ENCODE measurements at places on chromosomes 1 and 21.

DNA sequence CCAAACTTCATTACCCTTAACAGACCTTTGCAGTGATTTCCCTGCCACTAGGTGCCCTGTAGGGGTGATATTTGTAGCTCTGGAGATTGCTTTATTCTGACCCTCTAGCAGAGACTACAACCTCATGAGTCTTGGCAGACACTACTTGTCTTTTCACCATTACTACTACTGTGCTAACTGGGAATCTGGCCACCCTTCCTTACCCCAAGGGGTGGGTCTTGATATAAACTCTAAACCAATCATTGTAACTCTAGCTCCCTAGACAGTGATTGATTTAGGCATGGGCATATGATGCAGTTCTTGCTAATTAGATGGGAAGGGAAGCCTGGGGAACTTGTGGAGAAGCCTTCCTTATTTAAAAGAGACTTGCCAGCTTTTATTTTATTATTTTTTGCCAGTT is 3.9 kb downstream of the KPNA6 start:
- DNase-seq = no peak

DNA sequence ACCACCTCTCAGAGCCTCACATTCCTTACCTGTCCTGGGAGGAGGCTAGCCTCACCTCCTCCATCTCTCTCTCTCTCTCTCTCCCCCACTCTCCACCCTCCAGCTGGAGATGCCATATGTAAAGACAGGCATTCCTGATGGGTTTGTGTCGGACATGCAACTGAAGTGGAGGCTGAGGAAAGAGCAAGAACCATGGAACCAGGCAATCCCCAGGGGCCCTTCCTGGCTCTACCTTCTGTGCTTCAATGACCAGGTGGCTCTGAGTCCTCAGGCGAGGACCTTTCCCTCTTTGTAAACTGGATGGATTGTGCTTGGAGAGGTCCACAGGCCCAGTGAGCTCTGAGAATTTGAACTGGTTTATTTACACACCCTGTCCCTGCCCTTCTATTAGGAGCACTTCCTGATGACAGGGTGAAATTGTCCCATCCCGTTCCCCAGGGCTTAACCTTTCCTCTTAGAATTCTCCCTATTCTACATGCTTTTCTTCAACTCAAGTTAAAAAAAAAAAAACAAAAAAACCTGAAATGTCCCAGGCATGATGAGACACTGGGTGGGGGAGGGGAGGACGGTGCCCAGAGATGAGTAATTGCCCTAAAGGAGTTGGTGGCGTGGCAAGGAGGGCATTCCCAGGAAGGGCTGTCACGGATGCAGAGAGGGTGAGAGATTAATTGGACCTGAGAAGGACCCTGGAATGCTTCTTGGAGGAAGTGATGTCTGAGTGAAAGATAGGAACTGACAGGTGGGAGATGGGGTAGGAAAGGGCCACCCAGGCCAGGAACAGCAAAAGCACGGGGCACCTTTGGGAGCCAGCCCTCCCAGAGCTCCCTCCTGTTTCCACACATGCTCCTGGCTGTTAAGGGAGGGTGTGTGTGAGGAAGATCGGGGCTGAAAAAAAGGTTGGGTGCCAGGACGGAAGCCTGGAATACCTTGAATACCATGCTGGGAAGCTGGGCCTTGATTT is 50.2 kb upstream of the WASF2 start:
- DNase-seq = no peak

DNA sequence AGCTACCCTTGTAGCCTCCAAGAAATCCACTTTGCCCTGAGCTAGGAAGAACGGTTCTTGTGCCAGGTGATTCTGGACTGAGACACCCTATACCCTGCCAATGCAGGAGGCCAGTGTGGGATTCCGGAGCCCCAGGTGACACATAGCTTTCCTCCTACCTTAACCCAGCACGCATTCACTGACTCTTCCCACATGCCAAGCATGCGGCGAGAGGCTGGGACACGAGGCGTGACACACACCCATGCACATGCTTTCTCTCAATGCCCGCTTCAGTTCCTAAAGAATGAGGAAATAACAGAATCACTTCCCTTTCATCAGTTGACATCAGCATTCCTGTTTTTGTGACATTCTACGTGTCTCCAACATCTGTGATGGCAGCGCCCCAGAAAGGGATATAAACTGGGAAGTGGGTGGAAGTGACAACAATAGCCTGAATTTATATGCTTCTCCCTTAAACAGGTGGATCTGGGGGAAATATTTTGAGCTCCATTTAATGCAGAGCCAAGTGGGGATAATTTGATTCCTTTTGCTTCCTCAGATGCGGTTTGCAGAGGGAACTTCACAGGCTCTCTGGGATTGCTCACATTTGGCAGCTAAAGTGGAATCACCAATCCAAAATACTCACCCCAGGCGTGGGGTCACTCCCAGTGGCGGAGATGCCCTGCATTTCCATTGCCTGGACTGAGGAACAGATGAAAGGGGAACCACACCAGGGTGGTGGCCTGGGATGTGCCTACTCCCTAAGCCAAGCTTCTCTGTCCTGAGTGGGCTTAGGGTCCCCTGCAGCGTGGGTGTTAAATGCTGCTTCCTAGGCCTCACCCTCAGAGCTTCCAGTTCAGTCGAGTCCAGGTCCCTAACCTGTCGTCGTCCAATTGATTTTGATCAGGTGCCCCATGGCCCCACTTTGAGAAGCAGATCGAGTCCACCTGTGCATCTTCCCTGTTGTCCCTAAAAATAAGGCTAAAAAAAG is 445.1 kb downstream of the SIPA1L2 start:
- DNase-seq = no peak

DNA sequence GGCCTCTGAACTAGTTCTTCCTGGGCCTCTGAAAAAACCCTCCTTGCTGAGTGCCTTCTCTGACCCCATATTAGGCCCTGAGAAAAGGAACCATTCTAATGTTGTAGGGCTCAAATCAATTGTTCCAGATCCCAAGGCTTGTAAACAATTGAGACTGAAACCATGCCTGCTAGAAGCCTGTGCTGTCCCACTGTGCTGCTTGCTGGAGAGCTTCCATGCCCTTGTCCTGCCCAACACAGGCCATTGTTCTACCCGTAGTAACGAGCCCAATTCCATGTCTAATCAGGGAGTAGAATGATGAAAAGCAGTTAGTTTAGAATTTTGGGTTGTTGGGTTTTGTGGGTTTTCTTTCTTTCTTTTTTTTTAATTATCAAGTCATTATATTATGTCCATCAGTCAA is 47.4 kb downstream of the ZNF281 start:
- no peak for DNase-seq

- peak; percentile 99 for DNase-seq
Measured at GRCh38 chr1:119140177-119141019, at the start of gene WARS2. WARS2 (minus strand) TSS chr1:119140653; CDS start chr1:119140644, 9 bp downstream.

- DNase-seq = no peak
Measured at GRCh38 chr1:182340233-182341058, 51.1 kb downstream of the GLUL start.

DNA sequence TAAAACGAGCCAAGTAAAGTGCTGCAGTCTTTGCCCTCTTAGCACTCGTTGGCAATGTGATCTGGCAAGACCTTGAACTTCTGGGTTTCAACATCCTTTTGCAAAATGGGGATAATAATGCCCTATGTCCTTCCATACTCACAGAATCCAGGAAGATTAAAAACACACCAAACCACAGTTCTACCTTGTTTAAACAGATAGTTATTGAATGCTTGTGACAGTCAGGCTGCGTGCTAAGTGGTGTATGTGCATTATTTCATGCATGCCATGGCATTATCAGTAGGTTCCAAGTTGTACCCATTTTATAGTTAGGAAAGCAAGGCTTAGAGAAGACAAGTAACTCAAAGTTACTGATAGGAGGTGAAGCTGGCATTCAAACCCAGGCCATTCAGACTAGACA is 308.6 kb upstream of the PROX1 start:
- DNase-seq = no peak

GRCh38 chr1:182666706-182667105 is 17.7 kb downstream of the RGS8 start:
- no peak for DNase-seq

GRCh38 chr1:206700445-206701036 is 15.8 kb downstream of the MAPKAPK2 start:
- DNase-seq = no peak

DNA sequence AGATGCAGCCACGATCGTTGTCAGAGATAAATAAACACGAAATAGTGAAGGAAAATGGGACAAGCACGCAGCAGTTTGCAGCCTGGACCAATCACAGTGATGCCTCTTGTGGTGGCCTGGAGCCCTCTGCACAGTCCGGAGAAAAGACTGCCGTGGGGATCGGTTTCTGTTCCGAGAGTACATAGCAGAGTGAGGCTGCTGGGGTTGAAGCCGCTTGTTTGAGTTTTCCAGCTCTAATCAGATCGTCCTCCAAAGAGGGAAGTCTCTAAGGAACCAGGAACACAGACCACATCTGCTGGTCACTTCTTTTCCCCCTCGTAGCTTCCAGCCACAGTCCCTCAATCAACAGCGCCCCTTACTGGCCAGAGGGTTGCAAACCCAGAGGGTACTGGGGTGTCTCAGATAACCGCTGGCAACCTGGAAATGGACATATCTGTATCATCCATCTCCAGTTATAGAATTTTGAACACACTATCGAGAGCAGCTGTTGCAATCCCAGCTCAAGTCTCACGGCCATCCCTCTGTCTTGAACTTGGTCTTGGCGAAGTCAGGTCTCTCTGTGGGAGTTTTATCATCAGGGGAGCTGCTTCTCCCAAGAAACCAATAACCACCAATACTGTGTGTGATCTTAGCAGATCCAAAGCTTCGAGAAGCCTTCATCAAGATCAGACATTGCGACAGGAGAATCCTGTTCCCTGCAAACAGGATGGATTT is 57.4 kb downstream of the OLIG1 start:
- peak; percentile 59 for DNase-seq
